Activated T-cell treated with anti-CD3 and anti-CD28 coated beads for 24 hours (primary cell): ENCODE measurements at places on chromosomes 5 and 9.

- no peak for DNase-seq
Observed at GRCh38 chr9:30522486-30522885, 1862.0 kb upstream of the ACO1 start.

- no peak for DNase-seq
Observed at GRCh38 chr5:127585661-127586060, 63.2 kb upstream of the CTXN3 start.

DNA sequence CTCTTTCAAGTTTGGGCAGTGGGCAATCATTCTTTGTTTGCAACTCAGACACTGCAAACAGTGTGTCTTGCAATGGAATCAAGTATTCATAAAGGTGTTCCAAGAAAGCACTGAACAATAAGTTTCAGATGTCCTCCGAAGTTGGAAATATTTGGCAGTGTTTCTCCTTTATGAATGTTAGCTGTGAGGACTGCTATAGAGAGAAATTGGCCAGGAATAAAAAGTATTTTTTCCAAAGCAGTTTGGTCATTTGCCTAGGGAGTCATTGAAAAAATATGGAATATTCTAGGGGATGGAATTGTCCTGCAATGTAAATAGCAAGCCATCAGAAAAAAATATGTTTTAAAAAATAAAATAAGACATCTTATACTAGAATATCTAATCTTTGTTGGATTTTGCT is 688.6 kb upstream of the SEMA6A start:
- no peak for DNase-seq

DNA sequence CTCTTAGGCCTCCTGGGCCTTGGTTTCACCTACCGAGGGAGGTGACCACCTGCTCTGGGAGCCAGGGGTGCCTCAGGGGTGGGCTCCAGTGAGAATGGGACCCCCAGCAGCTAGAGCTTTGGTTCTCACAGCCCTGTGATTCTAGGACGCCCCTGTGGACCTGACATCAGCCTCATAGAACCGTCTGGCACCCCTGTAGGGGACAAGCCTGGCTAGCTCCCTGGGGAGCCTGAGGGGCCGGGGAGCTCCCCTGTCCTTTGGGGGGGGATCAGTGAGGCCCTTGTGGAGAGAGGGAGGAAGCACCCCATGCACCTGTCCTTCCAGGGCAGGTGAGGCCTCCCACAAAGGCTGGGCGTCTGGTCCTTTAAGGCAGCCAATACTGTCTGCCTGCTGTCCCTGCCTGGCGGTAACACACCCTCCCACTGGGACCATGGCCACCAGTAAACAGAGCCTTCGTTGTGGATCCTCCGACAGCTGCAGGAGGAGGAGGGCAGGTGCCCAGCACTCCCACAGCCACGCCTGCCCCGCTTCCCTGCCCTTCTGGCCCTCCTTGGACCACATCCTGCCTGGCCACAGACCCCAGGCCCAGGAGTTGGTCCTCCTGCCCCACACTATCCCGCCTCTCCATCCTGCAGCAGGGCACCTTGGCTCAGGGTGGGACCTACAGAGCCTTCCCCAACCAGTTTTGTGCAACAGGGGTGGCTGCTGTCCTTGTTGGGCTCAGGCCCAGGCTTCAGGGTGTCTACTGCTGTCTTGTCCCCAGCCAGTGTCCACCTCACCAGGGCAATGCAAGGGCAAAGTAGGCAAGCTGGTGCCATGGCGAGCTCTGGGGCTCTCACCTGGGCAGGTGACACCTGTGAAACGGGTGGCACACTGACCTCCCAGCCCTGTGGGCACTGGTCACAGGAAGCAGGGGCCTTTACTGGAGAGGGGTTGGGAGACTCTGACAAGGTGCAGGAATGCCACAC is 3.0 kb upstream of the TUBB4B start:
- DNase-seq = no peak

- peak; percentile 79 for DNase-seq
Observed at GRCh38 chr5:157265714-157266285, at the start of gene CYFIP2. Gene CYFIP2, plus strand, starts transcription at chr5:157266123. Its CDS starts 19,239 bp downstream, at chr5:157285362.

DNA sequence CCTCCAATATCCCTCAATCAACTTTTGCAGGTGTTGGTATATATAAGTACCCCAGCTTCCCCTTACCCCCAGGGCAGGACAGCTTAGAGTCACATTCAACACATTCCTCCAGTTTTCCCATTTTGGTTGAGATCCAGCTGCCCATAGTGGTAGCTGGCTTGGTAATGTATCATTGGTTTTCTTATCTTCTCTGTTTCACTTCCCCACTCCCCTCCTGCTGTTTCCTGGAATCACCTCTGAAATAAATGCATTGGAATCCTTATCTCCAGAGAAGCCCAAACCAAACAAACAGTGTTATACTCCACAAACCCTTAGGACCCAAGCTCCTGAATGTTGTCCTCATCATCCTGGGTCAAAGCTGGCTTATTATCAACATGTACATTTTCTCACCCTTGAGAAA is 184.8 kb downstream of the TMEM38B start:
- DNase-seq = no peak

GRCh38 chr9:22030101-22030598 is 21.0 kb upstream of the CDKN2B start:
- DNase-seq = no peak

DNA sequence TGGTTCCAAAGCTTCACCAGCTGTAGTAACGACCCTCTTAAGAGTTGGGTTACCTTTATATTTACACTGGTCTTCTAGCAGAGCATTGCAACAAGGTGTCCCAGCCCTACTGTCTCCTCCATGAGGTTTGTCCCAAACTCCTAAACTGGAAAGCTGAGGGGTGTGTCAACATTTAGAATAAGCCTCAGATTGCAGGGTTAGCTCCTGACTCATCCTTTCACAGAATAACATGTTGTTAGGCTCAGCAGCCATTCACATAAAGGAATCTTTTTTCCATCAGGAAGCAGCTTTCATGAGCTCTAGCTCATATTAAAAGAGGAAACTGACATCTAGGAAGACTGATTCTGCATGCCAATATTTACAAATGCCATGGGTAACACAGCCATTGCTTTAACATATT is 238.7 kb downstream of the EFNA5 start:
- no peak for DNase-seq

DNA sequence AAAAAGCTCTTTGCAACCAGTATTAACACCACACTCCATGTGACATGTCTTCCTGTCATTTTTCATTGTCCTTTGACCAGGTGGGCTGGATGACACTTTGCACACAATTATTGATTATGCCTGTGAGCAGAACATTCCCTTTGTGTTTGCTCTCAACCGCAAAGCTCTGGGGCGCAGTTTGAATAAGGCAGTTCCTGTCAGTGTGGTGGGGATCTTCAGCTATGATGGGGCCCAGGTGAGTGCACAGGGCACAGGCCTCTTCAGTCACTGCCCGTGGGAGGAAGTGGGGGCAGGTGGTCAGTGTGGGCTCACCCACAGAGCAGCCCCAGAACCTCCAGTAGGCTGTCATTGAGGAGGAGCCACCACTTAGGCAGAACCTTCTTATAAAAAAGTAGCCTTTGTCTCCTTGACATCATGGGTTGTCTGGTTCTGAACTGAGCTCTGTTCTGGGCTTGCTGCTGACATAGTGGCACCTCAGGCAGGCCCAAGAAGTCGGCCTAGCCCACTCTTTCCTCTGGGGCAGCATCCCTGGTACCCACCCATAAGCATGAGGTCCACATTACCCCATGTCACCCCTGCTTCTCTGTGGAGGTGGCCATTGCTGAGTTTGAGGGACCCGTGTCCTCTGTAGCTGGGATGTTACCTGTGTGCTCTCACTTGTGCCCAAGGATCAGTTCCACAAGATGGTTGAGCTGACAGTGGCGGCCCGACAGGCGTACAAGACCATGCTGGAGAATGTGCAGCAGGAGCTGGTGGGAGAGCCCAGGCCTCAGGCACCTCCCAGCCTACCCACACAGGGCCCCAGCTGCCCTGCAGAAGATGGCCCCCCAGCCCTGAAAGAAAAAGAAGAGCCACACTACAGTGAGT is 39.3 kb downstream of the SECISBP2 start:
- no peak for DNase-seq

GRCh38 chr5:172550096-172550765 is 90.8 kb upstream of the NEURL1B start:
- no peak for DNase-seq

GRCh38 chr5:6611334-6612256 is 21.2 kb downstream of the NSUN2 start:
- DNase-seq = no peak

DNA sequence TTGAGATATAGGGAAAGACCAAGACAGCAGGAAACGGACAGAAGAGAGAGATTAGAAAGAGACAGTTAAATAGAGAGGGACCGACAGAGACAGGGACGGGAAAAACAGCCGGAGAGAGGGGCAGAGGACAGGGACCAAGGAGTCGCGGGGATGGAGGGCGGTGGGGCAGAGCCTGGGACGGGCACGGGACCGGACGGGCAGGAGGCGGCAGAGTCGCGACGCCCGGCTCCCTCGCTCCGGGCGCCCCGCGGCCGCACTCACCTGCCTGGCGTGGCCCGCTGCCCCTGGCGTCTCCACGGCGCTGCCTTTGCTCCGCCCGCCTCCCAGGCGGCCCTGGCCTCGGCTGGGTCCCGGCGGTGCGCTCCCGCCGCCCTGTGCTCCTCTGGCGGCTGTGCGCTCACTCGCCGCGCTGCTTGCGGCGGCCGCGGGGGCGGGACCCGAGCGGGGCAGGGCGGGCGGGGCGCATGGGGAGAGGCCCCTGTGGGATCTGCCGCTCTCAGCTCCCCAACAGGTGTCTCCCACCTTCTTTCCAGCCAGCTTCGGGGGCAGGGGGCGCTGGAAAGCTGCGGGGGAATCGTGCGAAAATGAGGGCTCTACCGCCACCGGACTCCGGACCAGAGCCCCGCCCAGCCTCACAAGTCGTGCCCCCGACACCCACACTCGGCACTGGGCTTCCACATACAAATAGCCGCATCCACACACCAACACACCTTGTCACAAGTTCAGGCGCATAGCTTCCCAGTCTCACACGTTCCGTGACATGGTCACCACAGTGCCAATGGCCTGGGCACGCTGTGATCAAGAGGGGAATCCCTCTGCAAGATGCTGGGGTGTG is at the start of gene ARID3C:
Gene ARID3C (minus strand): TSS at position 411 of the 835 bp plus-strand sequence. CDS start 1,052 bp downstream, outside the sequence.
- DNase-seq = peak; percentile 35

GRCh38 chr9:98491828-98492227 is 216.9 kb downstream of the GABBR2 start:
- no peak for DNase-seq

DNA sequence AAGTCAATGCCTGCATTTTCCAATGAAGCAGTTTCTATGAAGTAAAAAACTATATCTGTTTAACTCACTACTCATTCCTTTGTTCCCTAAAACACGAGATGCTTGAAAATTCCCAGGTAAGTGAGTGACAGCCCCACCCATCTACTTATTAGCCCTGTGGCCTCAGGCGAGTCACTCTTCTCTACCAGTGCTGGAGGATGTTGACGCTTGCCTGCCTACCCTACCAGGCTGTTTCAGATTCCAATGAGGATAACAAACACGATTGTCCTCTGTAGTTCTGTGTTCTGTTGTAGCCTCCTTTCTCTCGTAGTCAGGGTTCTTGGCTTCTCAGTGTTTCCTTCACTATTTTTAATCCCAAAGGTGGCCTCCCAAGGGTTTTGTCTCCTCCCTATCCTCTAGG is 388.8 kb downstream of the KDM4C start:
- DNase-seq = no peak

- no peak for DNase-seq
Observed at GRCh38 chr5:39138892-39139291, 64.7 kb upstream of the RICTOR start.

GRCh38 chr5:73436535-73437100 is 12.0 kb downstream of the FOXD1 start:
- DNase-seq = no peak

GRCh38 chr5:168364750-168365550 is 73.5 kb downstream of the WWC1 start:
- no peak for DNase-seq

GRCh38 chr5:178941361-178941760 is 363 bp downstream of the ZNF454 start:
- DNase-seq = no peak

DNA sequence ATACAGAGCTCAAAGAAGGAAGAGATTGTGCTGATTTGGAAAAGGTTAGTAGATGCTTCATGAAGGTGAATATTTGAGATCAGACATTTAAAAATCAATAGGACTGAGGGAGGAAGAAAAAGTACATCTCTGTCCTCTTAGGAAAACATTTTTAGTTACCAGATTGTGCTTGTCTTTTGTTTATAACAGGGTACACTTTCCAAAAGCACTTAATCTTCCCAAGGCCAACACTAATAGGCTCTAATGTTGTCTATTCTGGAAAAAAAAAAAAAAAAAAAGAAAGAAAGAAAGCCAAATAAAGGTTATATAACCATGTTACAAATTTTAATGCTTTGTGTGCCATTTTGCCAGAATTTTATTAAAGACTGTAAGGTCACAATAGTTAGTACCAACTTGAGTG is 45.5 kb upstream of the SHISAL2B start:
- DNase-seq = no peak

DNA sequence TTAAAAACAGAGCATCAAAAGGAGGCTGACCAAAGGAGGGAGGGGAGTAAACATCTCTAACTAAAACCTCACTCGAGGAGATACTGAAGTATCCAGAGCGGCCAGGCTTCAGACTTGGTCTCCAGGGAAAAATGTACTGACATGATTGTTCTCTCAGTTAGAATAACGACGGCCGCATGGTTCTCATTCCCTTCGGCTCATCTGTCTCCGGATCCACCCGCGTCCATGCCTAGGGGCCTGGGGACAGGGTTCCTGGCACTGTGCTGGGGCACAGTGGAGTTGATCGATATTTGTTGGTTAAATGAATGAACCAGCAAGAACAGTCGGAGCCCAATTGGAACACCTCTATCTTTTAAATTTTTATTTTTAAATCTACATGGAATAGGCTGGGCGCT is 167.1 kb upstream of the PHYKPL start:
- DNase-seq = no peak

GRCh38 chr9:113935677-113936380 is 59.7 kb downstream of the ZNF618 start:
- DNase-seq = no peak

- DNase-seq = no peak
Observed at GRCh38 chr5:41735213-41735612, 135.0 kb downstream of the OXCT1 start.

DNA sequence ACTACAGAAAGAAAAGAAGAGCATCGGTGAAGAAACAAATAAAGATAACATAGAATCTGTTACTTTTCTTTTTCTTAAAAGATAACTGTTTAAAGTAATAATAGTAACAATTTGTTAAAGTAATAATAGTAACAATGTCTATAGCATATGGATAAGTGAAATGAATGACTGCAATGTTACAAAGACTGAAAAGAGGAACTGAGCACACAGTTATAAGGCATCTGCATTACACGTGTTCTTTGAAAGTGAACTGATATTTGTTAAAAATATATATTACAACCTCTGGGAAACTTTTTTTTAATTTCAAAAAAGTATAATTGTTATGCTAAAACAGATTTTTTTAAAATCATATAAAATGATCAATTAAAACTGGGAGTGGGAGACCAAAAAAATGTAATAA is 88.4 kb upstream of the FST start:
- no peak for DNase-seq

GRCh38 chr5:58358501-58359178 is 101.2 kb downstream of the PLK2 start:
- no peak for DNase-seq
